Tongue (tissue), 3 donors: ENCODE measurements at places on chromosomes 7 and 10.

DNA sequence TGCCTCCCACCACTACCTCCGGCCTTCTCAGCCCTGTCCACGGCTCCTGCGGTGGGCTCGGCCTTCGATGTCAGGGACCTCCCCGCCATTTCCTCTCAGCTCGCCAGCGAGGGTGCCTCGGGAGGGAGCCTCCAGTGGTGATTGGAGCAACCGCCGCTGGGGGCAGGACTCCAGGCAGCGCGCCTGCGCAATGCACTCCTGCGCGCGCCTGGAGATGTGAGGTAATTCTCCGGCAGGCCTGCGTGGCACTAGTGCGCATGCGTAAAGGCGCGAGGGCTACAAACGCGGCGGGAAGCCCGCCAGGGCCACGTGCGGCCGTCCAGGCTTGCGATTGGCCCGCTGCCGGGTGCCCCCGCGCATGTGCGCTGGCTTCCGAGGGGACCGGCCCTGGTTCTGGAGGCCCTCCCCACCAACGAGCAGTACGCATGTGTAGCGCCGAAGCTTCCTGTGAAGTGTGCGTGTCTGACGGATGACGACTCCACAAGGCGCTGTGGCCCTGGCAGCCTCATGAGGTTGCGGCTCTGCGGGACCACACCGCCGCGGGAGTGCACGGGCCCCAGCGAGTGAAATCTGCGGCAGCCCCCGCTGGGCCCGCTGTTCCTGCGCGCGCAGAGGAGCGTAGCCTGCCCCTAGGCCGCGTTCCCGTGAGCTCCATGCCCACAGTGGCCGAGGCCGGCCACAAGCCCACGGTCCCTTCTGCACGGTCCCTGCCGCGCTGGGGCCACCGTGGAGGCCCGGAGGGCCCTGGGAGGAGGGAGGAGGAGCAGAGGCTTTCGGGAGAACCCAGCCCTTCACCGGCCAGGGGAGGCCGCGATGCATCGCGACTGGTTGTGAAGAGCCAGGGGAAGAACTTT lies at the start of gene SYCE1:
Gene SYCE1, minus strand, starts transcription at position 143 of the 854 bp plus-strand sequence. Its CDS starts 54 bp downstream, at position 89.
- no peak for DNase-seq

- DNase-seq: no peak
Observed at GRCh38 chr10:29277296-29277695, 11.6 kb upstream of the LYZL1 start.

DNA sequence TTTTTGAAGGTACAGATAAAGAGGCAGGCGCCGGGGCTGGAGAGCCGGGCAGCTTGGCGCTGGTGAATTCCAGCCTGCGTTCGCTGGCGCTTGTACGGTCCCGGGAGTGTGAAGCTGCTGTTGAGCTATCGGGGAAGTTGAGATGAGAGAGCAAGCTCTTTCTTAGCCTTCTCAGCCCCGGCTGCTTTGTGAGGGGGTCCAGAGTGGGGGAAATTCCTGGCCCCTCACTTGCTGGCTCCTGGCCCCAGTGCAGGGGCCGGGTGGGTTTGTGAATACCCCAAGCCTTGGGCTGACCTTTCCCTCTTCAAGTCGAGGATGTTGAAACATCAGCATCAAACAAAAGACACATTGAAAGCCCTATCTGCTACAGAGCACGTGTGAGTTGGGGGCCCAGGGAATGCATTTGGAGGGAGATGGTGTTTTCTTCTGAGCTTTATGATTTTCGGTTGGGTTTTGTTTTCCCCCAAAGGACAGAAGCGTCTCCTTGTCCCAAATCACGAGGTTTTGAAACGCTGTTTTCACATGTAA lies 2.7 kb downstream of the ZMIZ1 start:
- DNase-seq: no peak

GRCh38 chr7:836429-836828 lies 4.2 kb downstream of the SUN1 start:
- DNase-seq: peak; percentile 55

DNA sequence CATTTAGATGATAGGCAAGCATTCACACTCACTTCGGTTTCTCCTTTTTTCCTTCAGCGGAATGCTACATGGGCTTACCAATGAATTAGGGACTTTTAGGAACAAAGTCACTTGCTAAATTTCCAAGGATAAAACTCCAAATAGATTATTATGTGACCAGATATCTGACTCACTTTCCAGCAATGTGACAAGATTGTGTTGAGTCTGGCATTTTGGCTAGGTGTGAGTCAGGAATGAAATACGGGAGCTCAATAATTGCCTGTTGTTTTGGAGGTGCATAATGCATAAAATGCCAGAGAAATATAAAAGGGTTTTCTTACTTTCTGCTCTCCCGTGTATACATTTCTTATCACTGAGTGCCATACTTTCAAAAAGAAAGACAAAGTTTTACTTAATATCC lies 721.1 kb downstream of the KCNMA1 start:
- no peak for DNase-seq

DNA sequence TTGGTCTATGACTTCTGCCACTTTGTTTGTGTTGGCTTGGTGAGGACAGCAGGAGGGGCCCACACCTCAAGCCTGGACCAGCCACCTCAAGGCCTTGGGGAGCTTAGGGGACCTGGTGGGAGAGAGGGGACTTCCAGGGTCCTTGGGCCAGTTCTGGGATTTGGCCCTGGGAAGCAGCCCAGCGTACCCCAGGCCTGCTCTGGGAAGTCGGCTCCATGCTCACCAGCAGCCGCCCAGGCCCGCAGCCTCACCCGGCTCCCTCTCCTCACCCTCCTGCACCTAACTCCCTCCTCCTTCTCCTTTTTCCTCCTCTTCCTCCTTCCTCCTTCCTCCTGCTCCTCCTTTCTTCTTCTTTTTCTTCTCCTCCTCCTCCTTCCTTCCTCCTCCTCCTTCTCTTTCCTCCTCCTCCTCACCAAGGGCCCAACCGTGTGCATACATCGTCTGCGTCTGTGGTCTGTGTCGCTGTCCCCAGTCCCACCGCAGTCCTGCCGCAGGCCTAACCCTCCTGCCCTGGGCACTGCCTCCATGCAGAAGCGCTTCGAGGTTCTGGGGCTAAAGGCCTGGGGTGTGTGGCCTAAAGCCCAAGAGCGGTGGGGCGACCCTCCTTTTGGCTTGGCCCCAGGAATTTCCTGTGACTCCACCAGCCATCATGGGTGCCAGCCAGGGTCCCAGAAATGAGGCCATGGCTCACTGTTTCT lies 5.3 kb downstream of the EN2 start:
- no peak for DNase-seq

DNA sequence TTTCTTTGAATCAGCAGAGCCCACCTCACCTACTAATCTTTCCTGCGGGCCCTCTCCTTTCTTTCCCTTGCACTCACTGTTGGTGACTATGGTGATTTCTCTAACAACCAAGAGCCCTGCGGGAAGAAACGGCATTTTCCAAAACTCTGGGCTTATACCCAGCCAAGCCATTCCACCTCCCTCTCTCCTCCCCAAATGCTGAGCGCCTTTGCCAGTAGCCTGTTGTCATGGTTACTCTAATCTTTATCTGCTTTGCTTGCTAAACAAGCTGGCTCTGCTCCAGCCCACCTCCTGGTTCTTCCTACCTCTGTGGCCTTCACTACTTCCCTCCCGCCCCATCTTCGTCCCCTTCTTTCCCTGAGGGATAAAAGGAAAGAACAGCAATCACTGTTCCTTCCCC lies 86.7 kb downstream of the DGKI start:
- peak; percentile 18 for DNase-seq

GRCh38 chr7:122616951-122617350 lies 82.0 kb downstream of the RNF133 start:
- DNase-seq: peak; percentile 4
